ENCODE measurements at places on chromosomes 4 and X. TPM values are rescaled to one million over a fixed set of nuclear protein-coding genes. Genes with fewer than 3 reads are reported as not detected.

- no peak for DNase-seq
Observed at GRCh38 chr4:110654254-110654635, 31.4 kb upstream of the PITX2 start.

- DNase-seq, result no peak
Observed at GRCh38 chrX:70052895-70053615, 3.3 kb upstream of the AWAT2 start.

GRCh38 chrX:119579414-119579813, 5.1 kb downstream of the UBE2A start:
- no peak for DNase-seq

DNA sequence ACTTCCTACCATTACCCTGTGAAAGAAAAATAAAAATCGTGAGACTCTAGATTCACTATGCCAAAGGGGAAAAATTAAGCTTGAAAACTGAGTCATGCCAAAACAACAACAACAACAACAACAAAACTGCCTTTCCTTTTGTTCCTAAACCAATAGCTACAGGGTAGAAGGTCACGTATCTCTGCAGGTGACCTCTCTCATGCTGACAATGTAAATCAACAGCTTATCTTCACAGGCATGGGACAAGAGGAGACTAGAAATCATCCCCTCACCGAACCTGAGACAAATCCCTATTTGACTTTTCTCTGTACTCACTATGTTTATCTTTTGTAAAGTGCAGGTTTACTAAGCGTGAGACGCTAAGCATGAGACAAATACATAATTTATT, 20.5 kb upstream of the AADAT start:
- DNase-seq, result no peak

GRCh38 chr4:74282926-74283325, 25.3 kb upstream of the EPGN start:
- no peak for DNase-seq

DNA sequence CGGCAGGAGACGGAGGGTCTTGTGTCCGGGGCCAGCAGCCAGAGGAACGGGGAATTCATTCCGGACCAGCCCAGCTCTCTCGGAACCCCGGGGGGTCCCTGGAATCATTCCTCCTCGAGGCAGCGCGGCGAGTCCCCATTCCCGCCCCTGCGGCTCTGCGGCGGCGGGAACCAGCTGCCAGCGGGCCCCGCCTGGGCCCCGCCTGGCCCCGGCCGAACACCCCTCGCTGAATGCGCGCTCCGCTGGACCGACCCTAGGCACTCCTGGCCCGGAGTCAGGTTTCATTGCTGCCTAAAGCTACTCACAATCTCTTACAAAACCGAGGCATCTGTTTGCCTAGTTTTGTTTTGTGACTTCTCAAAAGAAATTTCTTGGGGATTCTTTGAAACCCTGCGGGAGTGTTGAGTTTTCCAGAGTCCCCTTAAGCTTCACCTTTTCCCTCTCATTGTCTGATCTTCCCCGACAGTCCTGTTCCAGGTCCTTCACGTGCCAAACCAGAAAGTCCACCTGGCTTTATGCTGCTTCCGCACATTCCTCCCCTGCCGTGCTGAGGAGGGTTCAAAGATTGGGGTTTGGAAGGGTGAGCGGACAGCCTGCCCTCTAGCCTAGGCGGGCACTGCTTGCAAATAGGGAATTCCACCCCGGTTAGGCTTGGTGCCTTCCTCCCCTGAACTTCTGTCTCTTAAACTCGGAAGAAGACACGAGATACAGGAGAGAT, 789 bp downstream of the ARHGAP10 start:
- no peak for DNase-seq

The CCNG2 gene
- 6.2 TPM for total RNA-seq

Measured in right atrium auricular region (tissue), 2 donors.